ENCODE measurements at places on chromosomes 7 and 10.
A peak's percentile ranks its signal among the peaks of the same experiment; 100 is the strongest.

- no peak for DNase-seq
Observed at GRCh38 chr10:65294329-65294728, 1631.5 kb upstream of the LRRTM3 start.

GRCh38 chr7:41887416-41887815 is 184.5 kb upstream of the INHBA start:
- DNase-seq = no peak

- DNase-seq = no peak
Observed at GRCh38 chr7:34282271-34282670, 375.7 kb upstream of the NPSR1 start.

DNA sequence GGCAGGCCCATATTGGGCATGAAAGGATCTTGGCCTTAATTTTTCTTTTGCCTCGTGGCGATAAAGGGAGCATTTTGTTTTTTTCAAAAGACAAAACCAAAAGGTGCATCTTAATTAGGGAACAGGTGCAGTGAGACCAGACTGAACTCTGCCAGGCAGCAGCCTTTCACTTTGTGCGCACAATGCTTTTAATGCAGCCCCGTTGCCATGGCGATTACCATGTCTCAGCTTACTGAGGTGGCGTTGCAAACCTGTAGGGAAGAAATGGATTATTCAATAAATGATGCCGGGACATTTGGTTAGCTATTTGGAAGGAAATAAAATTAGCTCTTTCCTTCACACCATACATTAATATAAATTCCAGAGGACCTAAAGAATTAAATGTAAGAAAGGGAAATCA is 61.9 kb downstream of the MYL10 start:
- DNase-seq = no peak

- no peak for DNase-seq
Observed at GRCh38 chr7:150769768-150770167, 30.4 kb downstream of the TMEM176B start.

DNA sequence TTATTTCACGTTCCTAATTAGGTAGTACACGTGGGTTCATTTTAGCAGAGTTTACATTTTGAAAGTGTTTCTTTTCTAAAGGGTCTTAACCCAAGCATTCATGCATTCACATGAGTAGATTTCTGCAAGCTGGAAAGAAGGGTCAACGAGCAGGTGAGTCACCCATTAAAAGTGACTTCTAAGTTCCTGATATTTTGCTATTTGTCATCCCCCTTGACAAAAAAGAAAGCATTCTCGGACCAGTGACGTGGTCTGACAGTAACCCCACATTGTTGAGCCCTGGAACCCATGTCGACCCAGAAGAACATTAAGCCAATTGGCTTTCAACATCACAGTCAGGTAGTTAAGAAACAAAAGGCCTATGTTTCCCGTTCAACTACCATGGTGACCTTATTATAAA is 49.6 kb downstream of the ABCB5 start:
- no peak for DNase-seq

- peak; percentile 13 for DNase-seq
Observed at GRCh38 chr10:93039721-93040120, 20.9 kb upstream of the CYP26C1 start.

DNA sequence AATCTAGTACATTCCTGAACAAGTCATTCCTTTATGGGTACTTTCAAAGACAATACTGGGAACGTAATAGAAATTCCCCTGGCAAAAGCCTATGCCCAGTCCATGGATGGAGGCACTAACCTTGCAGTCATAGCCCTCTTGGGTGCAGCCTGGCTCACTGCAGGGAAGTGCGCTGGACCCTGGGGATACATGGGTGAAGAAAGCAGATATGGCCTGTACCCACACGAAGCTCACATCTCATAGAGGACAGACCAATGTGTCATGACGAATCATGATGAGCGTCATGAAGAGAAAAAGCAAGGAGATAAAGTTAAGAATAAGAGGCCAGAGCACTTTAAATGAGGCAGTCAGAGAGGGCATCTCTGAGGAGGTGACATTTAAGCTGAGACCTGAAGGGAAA is 11.8 kb downstream of the PRLHR start:
- DNase-seq = no peak

DNA sequence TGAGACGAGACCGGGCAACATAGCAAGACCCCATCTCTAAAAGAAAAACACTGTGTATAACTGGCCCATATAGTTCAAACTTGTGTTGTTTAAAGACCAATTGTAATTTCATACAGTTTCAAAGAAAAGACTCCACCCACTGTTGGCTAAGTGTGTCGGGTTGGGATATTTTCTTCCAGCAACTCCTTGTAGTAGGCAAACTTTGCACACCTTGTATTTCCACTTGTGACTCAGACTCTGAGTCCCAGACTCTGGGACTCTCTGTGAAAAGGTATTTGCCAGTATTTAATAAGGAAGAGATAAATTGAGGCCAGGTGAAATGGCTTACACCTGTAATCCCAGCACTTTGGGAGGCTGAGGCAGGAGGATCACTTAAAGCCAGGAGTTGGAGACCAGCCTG is 29.3 kb upstream of the RHBDD2 start:
- no peak for DNase-seq

All from CD4-positive, alpha-beta T cell treated with Interferon alpha-2 for 1 hour (primary cell).